Midbrain (tissue), 1 donor: ENCODE measurements at places on chromosomes 2 and 18.

DNA sequence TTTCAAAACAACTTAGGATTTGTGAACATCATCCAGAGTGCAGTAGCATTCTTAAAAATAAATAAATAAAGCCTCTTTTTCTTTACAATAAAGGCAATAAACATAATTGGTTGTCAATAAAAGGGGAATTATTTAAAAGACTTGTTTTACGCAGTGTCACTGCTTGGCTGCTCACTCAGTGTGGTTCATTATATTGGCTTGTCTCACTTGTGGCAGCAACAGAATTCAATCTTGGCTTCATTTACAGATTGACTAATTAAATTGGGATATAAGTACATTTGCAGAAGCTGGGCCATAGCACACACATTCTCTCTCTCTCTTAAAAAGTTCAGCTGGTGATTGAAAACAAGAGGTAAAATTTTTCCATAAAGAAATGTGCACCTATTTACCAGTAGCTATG is 1027.6 kb downstream of the LRP1B start:
- no peak for DNase-seq

GRCh38 chr18:7089369-7089768 is 28.2 kb downstream of the LAMA1 start:
- no peak for DNase-seq

- DNase-seq, result no peak
Observed at GRCh38 chr2:184793176-184793575, 194.8 kb downstream of the ZNF804A start.

DNA sequence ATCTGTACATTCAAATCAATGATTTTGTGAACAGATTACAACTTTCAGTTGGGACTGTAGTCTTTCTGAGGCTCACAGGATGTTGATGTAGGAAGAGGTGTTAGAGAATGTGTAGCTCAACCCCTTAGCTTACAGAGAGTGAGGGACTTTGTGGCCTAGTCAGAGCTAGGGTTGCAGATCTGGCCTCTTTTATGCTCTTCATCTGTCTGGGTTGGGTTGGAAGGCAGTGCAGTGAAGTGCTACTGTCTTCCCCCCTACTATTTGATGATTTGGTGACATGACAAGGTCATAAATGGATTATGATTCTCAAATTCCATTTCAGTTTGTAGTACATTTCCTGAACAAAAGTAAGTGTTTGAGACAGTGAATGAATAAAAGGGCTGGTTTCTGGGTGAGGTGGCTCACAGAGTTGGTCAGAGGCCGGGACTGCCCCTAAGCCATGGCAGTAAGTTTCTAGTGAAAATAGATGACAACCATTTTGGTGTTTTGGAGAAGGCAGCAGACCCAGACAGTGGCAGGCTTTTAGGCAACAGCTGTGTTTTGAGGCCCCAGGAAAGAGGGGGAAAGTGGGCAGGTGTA is 21.6 kb downstream of the MAP4K4 start:
- no peak for DNase-seq

DNA sequence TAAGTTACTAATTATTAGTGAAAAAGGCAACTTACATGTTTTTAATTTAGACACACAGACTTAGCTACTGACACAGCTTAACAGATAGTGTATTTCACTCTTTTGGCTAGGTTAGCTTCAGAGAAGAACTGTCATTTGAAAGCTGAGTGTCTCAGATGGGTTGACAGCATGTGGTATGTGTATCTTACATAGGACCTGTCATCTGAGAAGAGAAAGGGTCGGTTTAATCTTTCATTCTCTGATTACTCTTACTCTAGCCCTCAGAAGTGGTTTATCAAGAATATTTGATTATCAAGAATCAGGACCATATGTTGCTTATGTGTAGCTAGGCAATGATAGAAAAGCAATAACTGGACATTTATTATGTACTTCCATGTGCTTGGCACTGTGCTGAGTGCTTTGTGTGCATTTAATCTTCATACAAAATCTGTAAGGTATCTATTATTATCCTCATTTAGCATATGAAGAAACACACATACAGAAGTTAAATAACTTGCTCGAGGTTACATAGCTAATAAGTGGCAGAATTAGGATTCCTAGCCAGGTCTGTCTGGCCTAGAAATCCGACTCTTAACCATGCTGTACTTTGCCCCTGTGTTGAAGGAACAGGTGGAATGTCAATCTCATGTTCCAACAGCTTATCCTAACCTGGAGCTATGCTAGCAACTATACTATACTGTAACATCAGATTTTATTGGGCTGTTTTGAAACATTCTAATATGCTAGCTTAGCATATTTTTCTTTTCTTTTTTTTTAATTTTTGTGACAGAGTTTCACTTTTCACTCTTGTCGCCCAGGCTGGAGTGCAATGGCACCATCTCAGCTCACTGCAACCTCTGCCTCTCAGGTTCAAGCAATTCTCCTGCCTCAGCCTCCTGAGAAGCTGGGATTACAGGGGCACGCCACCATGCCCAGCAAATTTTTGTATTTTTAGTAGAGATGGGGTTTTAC is 28.4 kb downstream of the CFLAR start:
- DNase-seq, result no peak

DNA sequence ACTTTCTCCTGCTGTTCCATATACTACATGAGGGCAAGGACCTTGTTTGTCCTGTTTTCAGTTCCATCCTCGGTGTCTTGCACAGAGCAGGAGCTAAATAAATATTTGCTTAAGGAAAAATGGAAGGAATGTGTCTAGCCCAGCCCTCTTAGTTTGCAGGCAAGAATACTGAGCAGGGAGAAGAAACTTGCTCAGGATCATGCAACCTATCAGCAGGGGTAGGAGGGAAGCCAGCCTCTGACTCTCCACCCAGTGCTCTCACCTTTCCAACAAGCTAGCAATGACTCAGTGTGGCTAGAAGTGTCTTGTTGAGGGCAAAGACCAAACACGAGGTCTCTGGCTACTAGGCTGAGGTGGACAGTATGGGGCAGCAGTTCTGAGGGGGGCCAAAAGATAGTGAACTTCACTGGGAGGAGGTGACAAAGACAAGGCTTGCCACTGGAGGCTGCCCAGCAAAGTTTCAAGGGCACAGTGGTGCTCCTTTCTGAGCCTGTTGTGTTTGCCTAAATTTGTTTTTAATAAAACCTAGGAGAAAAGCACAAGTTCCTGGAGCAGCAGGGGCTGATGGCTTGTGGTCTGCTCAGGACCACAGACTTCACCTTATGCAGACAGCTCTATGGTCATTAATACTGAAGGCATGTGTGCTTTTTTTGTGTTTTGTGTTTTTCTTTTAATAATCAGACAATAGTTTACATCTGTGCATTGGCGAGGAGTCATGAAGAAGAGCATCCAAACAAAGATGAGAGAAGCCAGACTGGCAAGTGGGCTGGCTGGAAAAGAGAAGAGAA is 49.1 kb upstream of the CTAGE1 start:
- no peak for DNase-seq

DNA sequence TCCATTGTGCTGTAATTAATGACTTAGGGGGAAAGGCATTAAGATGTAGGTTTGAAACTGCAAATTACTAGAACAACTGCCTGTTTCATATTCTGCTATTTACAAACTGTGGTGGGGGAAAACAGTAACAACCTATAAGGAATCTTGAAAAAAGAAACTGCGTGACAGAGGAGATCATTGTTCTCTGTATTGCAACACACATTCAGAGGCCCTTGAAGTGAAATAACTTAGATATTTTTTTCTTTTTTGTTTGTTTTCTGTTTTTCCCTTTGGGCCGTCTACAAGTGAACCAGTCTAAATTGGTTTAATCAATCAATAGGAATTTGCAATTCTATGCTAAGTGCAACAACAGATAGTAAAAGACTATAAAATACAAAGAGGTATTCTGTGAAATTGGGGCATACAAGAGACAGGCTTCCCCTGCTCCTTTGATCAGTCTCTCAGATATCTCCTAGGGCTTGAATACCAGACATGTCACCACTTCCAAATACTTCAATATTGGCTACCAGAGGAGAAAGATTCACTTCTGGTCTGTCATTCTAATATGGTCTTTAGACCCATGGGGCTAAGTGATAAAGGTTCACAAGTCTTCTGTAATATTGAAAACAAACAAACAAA is 2055.1 kb upstream of the CELF4 start:
- DNase-seq, result no peak

DNA sequence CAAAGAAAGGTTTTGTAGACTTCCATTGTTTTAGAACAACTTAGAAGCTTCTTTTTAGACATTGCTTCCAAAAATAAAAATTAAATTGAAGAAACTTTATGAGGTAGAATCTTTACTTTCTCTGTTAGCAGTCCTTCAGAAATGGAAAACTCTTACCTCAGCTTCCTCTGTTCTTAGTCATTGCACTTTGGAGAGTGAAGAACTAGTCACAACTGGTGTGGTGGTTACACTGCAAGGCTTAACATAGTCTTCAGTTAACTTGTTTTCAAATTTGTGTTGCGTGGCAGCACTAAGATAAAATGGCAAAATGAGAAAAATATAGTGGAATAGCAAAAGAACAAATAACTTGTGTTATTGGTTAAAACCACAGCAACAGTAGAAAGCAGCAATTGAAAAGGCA is 332.6 kb downstream of the KIAA1328 start:
- DNase-seq, result no peak

DNA sequence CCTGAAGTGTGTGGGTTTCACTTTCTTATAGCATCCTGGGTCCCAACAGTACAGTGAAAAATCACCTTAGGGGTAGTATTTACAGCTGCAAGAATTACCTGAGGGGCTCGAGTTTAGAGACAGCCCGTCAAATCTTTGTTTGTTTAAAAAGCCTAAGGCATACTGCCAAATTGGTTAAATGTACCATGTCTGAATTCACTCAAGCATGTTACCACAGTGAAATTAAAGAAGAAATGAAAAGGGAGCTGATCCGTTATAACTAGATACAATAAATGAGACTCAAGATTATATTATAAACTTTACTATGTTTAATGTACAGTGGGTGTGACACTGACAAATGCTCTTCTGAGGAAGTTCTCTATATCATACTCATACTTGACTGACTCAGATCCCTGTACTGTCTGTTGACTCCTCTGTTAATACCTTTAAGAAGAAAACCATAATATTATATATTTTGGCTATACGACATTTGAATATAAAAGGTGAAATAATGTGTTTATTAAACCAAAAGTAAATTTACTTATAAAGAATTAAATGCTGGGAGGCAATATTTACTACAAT is 107.3 kb downstream of the TMEFF2 start:
- DNase-seq, result no peak

DNA sequence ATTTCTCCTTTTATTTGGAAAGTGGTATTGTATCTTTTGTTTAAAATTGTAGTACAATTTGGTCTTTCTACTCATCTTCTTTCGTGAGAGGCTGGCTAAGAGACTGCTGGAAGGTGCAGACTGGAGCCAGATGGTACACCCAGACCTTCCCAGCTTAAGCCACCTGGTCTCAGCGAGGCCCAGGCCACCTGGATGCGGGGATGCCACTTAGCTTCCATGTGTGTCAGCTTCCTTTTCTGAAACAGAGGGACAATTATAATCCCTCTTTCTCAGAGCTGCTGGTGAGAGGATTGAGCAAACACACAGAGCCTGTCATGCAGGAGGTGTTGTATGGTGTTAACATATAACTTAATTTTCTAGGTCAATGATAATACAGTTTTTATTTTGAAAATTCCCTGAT is 17.4 kb downstream of the FARP2 start:
- DNase-seq, result no peak

DNA sequence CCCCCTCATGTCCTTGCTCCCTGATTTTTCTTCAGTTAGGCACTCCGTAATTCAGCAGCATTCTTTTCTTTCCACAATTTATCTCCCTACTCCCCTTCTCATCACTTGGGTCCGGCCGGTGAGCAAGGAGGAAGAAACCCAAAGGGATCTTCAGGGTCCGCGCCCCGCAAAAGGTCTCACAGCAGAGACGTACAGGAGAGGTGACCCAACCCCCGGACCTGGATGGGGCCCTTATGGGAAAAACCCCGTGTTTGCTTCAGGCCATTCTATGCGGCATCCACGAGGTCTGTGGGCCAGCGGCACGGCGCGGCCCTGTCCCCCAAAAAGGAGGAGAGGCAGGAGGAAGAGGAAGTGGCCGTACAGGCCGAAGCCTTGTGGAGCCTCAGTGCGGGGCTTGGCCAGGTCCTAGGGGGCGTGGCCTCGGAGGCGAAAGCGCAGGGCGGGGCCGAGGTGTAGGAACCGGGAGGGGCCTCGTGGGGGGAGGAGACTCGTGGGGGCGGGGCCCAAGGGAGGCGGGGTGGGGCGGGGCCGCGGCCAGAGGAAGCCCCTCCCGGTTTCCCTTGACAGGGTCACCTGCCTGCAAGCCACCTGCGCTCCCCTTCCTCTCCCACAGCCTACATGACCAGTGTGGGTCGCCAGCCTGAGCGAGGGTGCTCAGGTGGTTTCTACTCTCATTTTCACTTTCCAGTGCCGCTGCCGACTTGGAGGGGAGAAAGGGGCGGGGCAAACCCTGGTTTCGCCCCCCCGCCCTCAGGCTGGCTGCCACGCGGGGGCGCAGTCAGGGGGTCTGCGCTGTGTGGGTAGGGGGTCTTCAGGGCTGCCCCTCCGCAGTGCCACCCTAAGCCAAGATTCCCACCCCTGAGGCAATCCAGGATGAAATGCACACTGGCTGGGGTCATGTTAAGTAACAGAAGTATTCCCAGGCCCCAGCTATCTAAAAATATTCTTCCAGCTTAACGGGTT is 156.4 kb upstream of the XPO1 start:
- peak; percentile 89 for DNase-seq

- DNase-seq, result no peak
Observed at GRCh38 chr18:75775121-75775520, 347.6 kb upstream of the SMIM21 start.

DNA sequence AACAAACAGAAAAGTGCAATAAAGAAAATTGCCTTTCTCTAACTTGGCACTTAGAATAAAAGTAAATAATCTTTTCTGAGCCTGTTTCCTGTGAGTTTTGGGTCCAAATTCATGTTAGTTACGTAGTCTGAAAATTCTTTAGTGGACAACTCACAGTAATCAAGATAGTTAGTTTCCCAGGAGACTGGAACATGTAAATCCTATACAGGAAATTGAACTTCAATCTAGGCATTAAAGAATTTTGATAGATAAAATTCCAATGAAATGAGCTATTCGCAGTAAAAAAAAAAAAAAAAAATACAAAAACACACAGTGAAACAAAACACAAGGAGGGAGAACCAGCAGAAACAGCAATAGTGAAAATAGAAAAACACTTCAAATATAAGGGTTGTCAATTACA is 83.8 kb upstream of the REG3G start:
- no peak for DNase-seq

GRCh38 chr2:237731663-237732062 is 66.9 kb upstream of the RBM44 start:
- no peak for DNase-seq

- no peak for DNase-seq
Observed at GRCh38 chr2:158463496-158464095, 6.8 kb downstream of the PKP4 start.

DNA sequence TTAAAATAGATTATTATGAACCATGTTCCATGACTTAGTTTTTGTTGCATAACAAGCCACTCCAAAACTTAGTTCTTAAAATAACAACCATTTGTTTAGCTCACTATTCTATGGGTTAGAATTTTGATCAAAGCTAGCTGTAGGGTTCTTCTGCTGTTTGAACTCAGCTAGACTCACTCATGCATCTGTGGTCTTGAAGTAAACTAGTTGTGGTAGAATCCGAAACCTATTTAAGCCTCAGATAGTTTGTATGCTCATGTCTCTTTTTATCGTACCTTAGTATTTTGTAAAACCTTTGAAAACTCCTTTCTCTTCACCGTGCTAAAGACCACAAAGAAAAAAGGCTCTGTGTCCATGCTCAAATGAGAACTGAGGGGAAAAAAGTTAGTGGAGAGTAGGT is 166.6 kb downstream of the XIRP2 start:
- DNase-seq, result no peak

- DNase-seq, result no peak
Observed at GRCh38 chr2:74391209-74391579, 11.1 kb upstream of the DCTN1 start.
